ENCODE measurements at places on chromosomes 11 and 22.

- no peak for DNase-seq
Observed at GRCh38 chr22:20995329-20996030, 6.4 kb downstream of the THAP7 start.

GRCh38 chr11:118098996-118099837 is 12.5 kb upstream of the SMIM35 start:
- peak; percentile 42 for DNase-seq

DNA sequence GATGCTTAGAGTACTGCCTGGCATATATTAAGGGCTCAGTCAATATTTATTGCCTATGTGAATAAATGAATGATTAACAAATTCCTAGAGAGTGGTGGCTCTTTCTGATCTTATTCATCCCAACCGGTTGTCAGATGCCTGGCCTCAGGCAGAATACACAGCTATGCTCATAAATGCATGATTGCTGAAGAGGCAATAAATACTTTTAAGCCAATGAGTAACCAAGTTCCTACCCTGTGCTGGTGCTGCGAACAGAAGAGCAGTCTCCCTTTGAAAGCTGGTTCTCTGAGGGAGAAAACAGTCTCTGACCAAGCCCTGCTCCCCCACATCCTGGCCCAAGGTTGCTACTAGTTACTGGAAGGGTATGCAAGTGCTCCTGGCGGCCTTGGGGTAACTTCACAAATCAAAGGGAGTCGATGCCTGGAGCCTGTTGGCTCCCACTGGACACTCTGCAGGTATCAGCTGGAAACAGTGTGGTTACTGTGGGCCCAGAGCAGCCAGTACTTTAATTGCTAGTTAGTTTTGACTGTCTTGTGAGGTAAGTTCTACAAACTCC is 2.8 kb downstream of the USH1C start:
- DNase-seq = no peak

- DNase-seq = no peak
Observed at GRCh38 chr11:96147906-96148486, 195.0 kb downstream of the MAML2 start.

DNA sequence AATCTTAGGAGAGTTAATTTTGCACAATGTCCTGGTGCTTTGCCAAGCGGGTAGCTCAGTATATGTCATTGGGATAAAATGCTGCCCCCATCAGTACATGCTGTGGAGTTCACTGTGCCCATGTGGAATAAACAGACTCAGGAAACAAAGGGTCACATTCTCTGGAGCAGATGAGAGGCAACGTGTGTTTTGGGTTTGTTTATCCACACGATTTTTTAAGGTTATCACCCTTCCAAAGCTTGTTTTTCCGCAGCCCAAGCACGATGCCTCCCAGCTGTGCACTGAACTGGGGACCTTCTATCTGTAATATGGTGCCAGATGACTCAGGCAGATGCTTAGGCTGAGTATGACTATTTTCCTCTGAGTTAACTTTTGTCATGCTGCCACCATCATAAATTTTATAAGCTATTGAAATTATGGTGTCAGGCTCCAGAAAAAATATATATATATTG is 6.5 kb downstream of the OR4D6 start:
- no peak for DNase-seq

DNA sequence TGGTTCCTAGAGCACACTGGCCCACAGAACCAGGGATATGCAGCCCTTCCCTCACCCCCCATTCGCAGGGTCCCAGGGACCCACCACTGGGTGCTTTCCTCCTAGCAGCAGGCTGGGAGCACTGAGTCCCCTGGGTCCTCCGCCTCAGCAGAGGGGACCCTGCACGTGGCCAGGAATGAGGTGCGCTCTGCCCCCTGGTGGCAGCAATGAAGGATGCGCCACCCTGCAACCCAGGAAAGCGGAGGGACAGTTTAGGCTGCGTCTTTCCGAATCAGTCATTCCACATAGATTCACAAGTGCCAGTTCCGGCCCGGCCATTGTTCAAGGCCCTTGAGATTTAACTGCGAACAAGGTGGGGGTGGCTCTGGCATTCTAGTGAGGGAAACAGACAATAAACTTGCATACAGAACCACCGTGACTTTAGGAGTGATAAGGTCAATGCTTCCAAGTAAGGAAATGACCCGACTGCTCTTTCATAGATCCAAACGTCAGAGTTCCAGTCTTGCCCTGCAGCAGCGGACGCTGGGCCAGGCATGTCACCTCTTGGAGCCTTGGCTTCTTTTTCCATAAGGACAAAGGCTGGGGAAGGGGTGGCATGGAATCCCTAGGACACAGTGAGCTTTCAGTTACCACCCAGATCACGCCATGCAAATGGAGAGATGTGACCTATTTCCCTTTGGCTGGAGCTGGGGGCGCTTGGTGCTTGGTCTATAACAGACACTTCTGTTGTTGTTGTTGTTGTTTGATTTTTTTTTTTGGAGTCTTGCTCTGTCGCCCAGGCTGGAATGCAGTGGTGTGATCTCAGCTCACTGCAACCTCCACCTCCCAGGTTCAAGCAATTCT is 7.7 kb downstream of the RIN1 start:
- DNase-seq = peak; percentile 85

DNA sequence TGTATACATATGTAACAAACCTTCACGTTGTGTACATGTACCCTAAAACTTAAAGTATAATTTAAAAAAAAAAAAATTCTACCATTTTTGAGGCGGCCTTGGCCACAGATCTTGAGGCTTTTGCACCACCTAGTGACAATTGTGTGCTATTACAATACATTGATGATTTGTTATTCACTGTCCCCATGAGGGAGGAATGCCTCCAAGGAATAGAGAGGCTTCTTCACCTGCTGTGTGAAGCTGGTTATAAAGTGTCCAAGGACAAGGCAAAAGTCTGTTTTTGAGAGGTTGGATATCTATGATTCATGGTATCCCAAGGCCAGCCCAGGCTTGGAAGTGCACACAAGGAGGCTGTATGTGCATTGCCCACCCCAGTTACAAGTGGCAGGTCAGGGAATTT is 30.7 kb downstream of the SLC22A25 start:
- DNase-seq = no peak

DNA sequence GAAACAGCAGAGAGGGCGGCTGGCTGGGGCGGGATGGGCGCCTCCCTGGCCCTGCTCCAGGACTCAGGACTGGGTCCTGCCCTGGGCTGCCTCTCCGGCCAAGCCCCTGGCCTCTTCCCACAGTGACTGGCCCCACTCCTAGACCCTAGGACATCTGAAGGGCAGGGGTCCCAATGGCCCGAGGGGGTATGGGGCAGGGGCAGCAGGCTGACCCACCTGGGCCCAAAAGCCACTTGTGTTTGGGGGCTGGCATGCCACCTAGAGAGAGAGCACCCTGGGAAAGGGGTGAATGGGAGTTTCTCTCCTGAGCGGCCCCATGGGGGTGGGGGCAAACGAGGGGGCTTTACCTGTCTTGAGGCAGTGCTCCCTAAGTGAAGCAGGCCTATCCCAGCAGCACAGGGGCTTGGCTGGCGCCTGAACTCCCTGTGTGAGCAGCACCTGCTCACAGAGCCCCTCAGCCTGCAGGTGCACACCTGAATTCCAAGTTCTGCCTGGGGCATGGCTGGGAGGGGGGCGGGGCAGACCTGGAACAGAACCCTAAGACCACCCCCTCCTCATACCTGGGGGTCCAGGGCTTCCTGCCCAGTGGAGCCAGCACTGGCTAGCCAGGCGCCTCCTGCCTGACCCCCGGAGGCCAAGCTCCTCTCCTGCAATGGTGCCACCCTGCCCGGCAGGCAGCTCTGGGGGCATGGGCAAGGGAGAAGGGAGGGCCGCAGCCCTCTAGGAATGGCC is 16.9 kb downstream of the DUSP8 start:
- DNase-seq = no peak

DNA sequence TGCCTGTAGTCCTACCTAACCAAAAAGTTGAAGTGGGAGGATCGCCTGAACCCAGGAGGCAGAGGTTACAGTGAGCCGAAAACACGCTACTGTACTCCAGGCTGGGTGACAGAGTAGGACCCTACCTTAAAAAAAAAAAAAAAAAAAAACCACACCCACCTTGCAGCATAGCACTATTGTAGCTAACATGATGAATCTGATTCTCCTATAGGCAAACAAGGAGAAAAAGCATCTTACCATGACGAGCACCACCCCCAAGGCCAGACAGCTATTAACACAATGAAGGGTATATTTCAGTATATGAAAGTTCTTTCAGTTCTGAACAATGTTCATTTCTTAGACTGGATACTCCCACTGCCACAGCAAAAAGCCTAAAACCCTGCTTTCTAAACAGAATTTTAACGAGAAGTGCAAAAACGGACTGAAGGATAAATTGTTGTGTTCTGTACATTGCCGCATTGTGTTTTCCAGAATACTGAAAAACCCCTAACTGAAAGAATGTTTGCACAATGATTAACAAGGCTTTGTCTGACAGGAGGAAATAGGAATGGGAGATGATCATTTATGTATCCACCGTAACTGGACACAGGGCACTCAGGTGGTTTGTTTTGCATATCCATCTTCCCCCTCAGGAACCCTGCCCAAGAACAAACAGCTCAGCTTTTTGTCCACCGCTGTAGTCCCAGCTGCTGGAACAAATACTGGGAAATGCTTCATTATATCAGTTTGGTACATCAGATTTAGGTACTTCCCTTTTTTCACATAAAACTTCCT is 8.9 kb downstream of the PISD start:
- no peak for DNase-seq

- DNase-seq = peak; percentile 10
Observed at GRCh38 chr11:4748438-4748837, 21.3 kb downstream of the OR51F1 start.

DNA sequence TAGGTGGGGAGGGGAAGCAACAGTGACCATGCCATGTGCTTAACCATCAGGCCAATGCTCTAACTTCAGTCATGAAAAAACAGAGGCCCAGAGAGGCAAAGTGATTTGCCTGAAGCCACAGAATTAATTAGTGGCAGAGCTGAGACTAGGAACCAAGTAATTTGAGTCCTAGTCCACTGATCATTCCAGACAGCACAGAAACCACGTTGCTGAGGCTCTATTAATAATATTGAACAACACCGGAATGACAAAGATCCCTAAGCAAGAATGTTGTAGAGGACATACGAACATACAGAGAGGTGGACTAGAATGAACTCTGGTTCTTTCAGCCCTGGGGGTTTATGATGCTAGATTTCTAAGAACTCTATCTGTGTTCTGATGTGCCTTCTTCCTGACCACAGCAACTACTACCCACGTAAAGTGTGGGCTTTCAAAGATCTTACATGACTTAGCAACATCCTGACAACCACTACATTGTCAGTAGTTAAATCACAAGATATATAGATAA is 92.3 kb downstream of the GAB2 start:
- DNase-seq = no peak

GRCh38 chr11:44305470-44306051 is 4.4 kb downstream of the ALX4 start:
- DNase-seq = no peak
